Esophagus muscularis mucosa (tissue), 4 donors: ENCODE measurements at places on chromosomes 5 and 9. TPM values are rescaled to one million over a fixed set of nuclear protein-coding genes. Genes with fewer than 3 reads are reported as not detected.

- no peak for DNase-seq
- H3K4me3 ChIP-seq: no peak overlapping the region
- H3K27ac ChIP-seq: no peak overlapping the region
Measured at GRCh38 chr9:115597330-115597895, 479.5 kb upstream of the TNC start.

DNA sequence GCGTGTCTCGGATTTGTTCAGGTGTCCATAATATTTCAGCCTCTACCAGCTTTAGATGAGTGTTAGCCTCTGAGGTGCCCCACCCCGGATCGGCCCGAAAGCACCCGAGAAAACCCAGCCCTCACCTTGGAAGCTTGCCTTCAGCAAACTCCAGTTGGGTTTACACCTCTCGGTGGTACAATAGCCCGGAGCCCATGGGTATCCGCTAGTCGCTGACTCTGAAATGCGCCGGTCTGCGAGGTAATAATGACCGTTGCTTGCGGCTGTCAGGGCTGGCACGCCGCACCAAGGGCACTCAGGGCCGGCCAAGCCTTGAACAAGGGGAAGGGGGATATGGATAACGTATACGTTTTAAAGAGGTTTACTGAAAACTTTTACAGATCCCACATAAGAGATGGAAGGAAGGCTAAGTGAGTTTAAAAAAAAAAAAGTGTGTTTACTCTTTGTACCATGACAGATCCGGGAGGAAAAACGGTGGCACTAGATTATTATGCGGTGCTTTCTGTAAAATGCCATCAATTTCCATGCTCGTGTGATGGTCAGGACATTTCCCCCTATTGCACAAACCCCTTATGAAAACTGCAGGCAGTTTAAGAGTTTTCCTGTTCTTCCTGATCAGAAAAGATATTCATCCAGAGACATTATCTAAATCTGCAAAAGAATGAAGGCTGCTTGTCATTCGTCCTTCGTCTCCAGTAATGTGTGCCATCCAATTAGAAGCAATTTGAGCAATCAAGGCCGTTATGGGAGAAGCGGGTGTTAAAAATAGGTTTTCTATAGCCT, 124.2 kb downstream of the TMEM161B start:
- H3K36me3 ChIP-seq: no peaks in the 10 kb centered on the region
- H3K4me3 ChIP-seq: peak overlapping the region; percentile 56
- no peak overlapping the region for H3K27ac ChIP-seq
- no peaks in the 10 kb centered on the region for H3K27me3 ChIP-seq
- DNase-seq: no peak
- peaks cover 60% of the 10 kb centered on the region for H3K4me1 ChIP-seq

DNA sequence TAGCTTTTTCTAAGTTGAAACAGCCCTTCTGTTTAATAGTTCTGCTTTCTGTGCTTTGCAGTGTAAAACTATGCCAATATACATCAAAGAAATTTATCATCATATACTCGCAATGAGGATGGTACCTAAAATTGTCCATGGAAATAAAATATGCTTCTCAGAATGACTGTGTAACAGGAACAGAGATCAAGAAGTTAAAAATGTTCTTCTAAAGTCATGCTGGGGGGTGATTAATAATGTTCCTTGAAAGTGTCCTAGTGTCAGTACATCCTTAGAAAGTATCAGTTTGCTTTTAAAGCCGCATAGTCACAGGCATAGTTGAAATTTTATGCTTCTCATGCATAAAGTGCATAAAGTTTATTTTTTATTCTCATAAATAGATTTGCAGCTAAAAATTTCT, 4.0 kb upstream of the LRRC70 start:
- DNase-seq: no peak
- no peaks in the 10 kb centered on the region for H3K4me1 ChIP-seq
- H3K27me3 ChIP-seq: no peaks in the 10 kb centered on the region
- H3K27ac ChIP-seq: no peak overlapping the region
- no peaks in the 10 kb centered on the region for H3K36me3 ChIP-seq

GRCh38 chr5:57503433-57503832, 20.8 kb upstream of the ACTBL2 start:
- no peaks in the 10 kb centered on the region for H3K27me3 ChIP-seq
- no peak for DNase-seq
- H3K36me3 ChIP-seq: no peaks in the 10 kb centered on the region
- no peak overlapping the region for H3K27ac ChIP-seq
- no peak overlapping the region for H3K4me3 ChIP-seq

- no peaks in the 10 kb centered on the region for H3K36me3 ChIP-seq
- H3K4me1 ChIP-seq: peaks cover 80% of the 10 kb centered on the region
- peak overlapping the region; percentile 87 for H3K27ac ChIP-seq
- DNase-seq: no peak
Measured at GRCh38 chr9:91843093-91843492, 106.9 kb downstream of the ROR2 start.

DNA sequence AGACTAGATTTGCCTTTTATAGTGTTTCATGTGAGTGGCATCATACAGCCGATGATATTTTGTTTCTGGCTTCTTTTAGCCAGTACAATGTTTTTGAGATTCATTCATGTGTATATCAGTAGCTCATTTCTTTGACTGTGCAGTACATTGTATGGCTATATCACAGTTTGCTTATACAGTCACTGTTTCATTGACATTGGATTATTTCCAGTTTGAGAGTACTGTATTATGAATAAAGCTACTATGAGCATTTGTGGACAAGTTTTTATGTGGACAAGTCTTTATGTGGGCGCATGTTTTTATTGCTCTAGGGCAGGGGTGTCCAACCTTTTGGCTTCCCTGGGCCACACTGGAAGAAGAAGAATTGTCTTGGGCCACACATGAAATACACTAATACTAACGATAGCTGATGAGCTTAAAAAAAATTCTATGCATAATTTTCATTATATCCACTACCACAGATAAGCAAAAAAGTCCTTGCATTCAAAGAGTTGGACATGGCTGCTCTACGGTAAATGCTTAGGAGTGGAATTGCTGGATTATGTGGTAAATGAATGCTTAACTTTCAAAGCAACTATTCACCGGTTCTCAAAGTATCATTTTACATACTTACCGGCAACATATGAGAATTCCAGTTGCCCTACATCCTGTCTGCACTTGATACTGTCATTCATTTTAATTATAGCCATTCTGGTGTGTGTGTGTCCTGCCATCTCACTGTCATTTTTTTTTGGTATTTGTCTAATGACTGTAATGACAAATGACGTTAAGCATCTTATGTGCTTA, 177.8 kb downstream of the RGS3 start:
- no peak overlapping the region for H3K4me3 ChIP-seq
- H3K36me3 ChIP-seq: no peaks in the 10 kb centered on the region
- no peak overlapping the region for H3K27ac ChIP-seq
- no peaks in the 10 kb centered on the region for H3K27me3 ChIP-seq

- H3K36me3 ChIP-seq: no peaks in the 10 kb centered on the region
- peak overlapping the region; percentile 97 for H3K4me3 ChIP-seq
- H3K27ac ChIP-seq: no peak overlapping the region
- H3K4me1 ChIP-seq: peaks cover 19% of the 10 kb centered on the region
- no peaks in the 10 kb centered on the region for H3K27me3 ChIP-seq
Measured at GRCh38 chr5:180290568-180291233, 1.2 kb downstream of the MAPK9 start.

- DNase-seq: no peak
- no peak overlapping the region for H3K27ac ChIP-seq
- no peaks in the 10 kb centered on the region for H3K27me3 ChIP-seq
Measured at GRCh38 chr5:158658446-158659230, 441.1 kb downstream of the EBF1 start.

DNA sequence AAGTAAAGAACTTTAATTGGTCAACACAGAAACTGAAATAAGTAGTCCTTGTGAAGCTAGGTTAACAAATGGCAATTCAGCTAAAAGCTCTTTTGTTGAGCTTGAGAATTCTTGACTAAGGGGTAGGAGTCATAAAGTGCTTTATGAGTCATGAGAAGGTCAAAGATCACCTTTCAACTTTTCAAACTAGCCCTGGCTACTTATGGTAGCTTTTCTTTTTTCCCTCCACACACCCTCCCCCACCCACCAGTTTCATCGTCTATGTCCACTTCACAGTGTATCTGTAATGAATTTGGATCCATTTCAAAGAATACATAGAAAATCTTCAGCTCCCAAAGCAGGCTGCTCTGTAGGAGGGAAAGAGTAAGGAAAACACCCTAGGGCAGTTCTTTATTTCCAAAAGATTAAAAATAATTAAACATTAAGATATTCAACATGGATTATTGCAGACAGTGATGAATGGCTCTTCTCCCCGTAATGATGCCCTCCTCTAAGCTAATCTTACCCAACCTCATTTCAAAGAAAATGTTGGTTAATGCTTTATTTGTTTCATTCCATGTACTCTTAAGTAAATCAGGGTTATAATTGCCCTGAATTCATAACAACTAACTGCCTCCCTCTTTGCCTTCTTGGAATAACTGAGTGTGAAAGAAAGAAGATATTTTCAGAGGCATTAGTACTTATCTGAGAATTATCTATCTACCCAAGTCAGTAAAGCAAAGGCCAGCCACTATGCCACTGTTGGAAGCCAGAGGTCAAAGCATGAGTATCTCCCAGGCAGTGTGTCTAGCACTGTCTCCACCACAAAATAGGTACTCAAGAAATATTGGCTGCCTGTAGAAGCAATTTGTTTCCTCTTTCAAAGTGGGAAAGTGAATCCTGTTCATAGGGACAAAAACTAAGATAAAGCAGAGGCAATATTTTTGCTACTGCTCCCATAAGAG, 290.6 kb downstream of the PIK3R1 start:
- H3K27me3 ChIP-seq: no peaks in the 10 kb centered on the region
- DNase-seq: no peak
- H3K4me1 ChIP-seq: no peaks in the 10 kb centered on the region
- H3K36me3 ChIP-seq: no peaks in the 10 kb centered on the region
- no peak overlapping the region for H3K27ac ChIP-seq

GRCh38 chr9:1366276-1366675, 316.1 kb downstream of the DMRT2 start:
- H3K36me3 ChIP-seq: no peaks in the 10 kb centered on the region
- H3K4me3 ChIP-seq: no peak overlapping the region
- no peak for DNase-seq
- no peaks in the 10 kb centered on the region for H3K4me1 ChIP-seq
- no peak overlapping the region for H3K27ac ChIP-seq

DNA sequence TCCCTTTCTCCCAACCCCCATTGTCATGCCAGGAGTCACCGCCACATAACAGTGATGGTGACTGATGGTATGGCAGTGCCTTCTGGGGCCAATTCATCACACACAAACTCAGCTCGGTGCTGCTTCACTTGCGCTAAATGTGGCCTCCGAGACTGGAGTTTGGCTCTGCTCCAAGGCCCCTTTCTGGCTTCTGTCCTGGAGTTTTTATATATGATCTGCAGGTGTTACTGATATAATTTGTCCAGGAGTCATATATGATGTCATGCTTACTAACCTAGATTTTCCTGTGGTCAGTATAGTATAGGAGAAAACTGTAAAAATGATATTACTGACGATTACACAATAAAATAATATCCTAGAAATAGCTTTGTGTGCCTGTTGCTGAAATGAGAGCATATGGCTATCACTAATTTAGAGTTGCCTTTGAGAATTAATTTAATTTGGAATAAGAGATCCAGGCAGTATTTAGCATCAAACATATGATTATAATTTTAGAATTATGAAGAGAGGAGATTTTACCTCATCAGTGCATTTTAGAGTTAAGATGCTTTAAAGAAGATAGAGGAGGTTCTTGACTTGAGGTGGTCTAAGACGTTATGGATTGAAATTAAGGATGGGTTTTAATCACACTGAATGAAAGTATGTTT, 334.1 kb upstream of the CD180 start:
- H3K4me1 ChIP-seq: peaks cover 26% of the 10 kb centered on the region
- no peaks in the 10 kb centered on the region for H3K36me3 ChIP-seq
- no peak overlapping the region for H3K27ac ChIP-seq

DNA sequence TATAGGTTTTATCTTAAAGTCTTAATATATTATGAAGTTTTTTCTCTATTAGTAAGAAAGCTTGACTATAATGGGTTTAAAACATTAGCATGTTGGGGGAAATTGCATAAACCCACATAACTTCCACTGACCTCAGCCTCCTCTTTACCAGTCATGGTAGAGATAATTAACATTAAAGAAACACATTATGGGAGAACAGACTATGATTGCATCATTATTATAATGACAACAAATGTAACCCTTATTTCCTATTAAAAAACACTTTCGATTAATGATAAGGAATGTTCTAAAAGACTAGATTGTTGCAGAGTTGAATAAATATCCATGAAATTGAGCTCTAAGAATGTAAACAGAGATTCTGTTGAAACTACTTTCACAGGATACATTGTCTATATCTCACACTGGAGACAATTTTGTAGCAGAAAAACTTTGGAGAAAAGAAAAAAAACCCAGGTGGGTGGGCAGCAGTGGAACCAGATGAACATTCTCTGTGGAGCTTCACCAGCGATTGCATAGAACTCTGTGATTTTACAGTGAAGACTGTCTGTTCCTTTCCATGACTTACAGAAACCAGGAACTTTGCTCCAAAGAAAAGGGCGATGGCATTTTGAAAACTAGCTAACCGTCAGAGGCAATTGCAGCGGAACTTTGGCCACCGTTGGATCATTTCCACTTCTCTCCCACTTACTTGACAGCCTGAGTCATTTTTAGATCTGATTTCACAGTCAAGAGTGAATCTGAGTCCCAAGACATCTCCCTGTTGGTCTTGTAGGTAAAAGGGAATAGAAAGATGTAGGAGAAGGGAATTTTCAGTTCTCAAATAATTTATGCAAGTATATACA, 21.0 kb upstream of the ERAP2 start:
- H3K4me1 ChIP-seq: no peaks in the 10 kb centered on the region
- H3K27ac ChIP-seq: no peak overlapping the region
- DNase-seq: no peak

DNA sequence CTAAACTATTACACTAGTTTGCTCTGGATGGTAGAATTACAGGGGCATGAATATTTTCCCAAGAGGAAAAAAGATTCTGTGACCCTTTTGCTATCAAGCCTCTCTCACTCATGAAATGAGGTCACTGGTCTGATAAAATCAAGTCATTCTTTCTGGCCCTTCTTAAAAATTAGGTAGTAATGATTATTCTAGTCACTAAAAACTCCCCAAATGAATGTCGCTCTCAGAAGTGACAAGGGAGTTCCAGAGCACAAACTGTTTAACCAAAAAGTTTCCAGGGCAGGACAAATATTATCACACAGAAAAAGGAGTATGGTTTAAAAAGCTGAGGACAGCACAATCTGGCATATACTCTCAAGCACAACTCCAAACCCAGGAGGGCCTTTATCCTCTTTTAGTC, 12.5 kb downstream of the ERMP1 start:
- no peaks in the 10 kb centered on the region for H3K27me3 ChIP-seq
- no peak overlapping the region for H3K4me3 ChIP-seq
- H3K36me3 ChIP-seq: peaks cover 13% of the 10 kb centered on the region
- no peak for DNase-seq
- no peaks in the 10 kb centered on the region for H3K4me1 ChIP-seq

The HTR1A gene
- total RNA-seq: not detected

The TMEM203 gene
- 45.8 TPM for total RNA-seq

The PCDHB13 gene
- 4.3 TPM for total RNA-seq

The ASPN gene
- 13.6 TPM for total RNA-seq

The GCNT4 gene
- total RNA-seq: 7.8 TPM

The FOXD4L6 gene
- not detected for total RNA-seq

The ADAMTS12 gene
- 6.0 TPM for total RNA-seq

The RARS1 gene
- total RNA-seq: 72.3 TPM

The PCDHGA6 gene
- total RNA-seq: 5.0 TPM

The MARCOL gene
- not detected for total RNA-seq

The PLEKHG4B gene
- 0.46 TPM for total RNA-seq

The KLF9 gene
- total RNA-seq: 209 TPM

The BTNL8 gene
- total RNA-seq: 0.34 TPM
